ENCODE measurements at places on chromosomes 7 and 10. TPM values are rescaled to one million over a fixed set of nuclear protein-coding genes. Genes with fewer than 3 reads are reported as not detected.
A peak's percentile ranks its signal among the peaks of the same experiment; 100 is the strongest.

DNA sequence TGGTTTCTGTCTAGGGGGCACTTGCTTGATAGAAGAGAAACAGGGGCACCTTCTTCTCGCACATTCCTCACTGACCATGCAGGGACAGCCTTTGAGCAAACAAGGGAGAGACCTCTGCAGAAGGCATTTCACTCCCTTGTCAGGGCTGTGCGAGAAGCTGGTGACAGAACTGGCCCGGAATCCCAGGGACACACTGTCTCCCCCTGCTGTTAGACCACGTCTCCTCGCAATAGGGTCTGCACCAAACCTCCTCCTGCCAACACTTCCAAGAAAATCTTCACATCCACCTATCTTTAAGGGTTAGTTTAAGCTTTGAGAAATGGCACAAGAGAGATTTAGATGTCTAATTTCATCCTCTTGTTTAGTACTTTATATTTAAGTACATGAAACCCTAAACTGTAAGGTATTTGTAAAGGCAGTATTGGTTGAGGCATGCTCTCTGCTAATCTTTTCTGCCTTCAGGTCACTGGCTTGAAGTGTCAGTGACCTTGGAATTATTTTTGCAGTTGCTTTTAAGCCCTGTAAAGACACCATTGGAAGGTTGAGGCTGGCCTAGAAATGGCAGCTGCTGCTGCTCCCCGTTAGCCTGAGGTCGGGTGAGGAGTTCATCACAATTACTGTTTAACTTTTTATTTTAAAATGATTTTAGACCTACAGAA lies 37.0 kb downstream of the RBM20 start:
- no peak for DNase-seq

DNA sequence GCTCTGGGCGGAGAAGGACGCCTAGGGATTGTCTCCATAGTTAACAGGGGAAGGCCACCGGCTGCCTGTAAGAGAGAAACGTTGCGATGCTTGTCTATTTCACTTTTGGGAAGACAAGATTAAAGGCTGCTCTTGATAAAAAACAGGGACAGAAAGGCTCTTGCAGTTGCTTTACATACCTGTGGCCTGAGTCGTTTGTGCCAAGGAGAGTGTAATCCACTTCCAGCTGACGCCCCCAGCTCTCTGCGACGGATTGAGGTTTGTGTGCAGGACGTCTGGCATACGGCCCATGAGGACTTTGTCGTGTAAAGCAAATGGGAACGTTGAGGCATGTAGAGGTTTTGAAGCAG lies 1.1 kb downstream of the MAP3K8 start:
- DNase-seq: no peak

- DNase-seq: no peak
These were observed 42.3 kb downstream of the ARID5B start for GRCh38 chr10:61943674-61944378.

DNA sequence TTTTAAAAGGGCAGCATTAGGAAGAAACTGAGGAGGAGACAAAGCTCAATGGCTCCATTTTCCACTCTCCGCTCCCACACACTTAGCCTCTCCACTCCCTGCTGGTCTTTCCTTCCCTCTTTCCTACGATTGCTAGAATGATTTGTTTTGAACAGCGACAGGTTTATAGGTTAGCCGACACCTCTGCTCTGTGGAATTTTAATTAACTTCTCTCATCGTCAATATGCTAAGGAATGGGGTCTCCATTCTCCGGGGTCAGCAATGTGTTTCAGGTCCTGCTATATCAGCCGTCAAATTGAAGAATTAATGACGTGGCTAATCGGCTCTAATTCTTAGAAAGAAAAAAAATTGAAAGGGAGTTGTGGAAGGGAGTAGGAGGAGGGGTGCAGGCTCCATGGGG lies 28.9 kb downstream of the FBXW4 start:
- DNase-seq: peak; percentile 44

GRCh38 chr10:5076615-5077014 lies 17.6 kb upstream of the AKR1C3 start:
- no peak for DNase-seq

GRCh38 chr10:130994191-130994590 lies 317.3 kb downstream of the TCERG1L start:
- DNase-seq: no peak

GRCh38 chr10:3806603-3807002 lies 21.6 kb upstream of the KLF6 start:
- DNase-seq: no peak

DNA sequence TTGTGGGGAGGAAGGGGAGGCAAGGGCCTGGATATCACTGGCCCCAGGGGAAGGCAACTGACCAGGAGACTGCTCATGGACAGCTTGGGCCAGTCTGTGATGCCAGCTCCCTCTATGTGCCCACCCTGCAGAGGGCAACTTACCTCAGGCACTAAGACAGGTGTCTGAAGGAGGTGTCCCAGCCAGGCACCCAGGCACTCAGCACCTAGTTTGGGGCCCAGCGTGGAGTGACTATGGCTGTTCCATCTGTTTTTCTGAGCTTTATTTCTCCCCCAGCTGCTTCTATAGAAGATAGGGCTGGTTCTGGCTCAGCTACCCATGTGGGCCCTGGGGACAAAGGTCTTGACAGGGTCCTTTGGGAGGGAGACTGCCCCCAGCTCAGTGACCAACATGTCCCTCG lies 150.6 kb upstream of the PCBD1 start:
- DNase-seq: no peak

GRCh38 chr10:5582736-5583135 lies 58.0 kb downstream of the CALML3 start:
- DNase-seq: no peak

- no peak for DNase-seq
These were observed 298.0 kb upstream of the TMEM229A start for GRCh38 chr7:124330731-124331407.

- DNase-seq: no peak
These were observed 169.0 kb downstream of the CREB5 start for GRCh38 chr7:28581351-28581750.

GRCh38 chr10:91901784-91902677 lies 7.3 kb downstream of the FGFBP3 start:
- no peak for DNase-seq

DNA sequence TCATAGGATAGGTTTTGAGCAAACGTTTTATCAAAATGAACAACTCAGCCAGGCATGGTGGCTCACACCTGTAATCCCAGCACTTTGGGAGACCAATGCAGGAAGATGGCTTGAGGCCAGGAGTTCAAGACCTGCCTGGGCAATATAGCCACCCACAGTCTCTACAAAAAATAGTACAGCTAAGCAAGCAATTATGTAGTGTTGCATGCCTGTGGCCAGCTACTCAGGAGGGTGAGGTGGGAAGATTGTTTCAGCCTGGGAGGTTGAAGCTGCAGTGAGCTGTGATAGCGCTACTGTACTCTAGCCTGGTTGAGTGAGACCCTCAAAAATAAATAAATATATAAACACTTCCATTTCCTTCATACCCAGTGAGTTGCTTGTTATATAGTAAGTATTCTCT lies 67.1 kb downstream of the LSMEM1 start:
- DNase-seq: no peak

GRCh38 chr7:124085179-124085578 lies 52.3 kb upstream of the TMEM229A start:
- peak; percentile 52 for DNase-seq

- DNase-seq: no peak
These were observed 17.4 kb upstream of the IKZF1 start for GRCh38 chr7:50287129-50287528.

DNA sequence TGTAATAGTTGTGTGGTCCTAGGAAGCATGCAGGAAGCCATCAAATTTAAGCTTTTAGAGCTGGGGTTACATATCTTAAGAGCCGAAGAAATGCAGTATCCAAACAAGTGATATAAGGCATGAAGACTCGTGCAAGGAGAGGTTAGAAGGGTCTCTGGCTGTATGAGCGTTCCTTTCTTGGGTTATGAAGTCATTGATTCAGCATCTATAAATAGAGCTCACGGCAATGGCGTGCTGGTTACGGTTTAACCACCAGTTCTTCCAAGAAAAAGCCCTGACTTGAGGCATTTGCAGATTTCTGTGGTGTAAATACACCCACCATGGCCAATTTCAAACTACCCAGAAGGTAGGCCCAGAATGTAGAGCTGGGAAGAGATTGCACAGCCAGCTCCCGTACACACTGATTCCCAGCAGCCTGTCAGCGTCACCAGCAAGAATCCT lies 72.0 kb upstream of the KAT6B start:
- no peak for DNase-seq

DNA sequence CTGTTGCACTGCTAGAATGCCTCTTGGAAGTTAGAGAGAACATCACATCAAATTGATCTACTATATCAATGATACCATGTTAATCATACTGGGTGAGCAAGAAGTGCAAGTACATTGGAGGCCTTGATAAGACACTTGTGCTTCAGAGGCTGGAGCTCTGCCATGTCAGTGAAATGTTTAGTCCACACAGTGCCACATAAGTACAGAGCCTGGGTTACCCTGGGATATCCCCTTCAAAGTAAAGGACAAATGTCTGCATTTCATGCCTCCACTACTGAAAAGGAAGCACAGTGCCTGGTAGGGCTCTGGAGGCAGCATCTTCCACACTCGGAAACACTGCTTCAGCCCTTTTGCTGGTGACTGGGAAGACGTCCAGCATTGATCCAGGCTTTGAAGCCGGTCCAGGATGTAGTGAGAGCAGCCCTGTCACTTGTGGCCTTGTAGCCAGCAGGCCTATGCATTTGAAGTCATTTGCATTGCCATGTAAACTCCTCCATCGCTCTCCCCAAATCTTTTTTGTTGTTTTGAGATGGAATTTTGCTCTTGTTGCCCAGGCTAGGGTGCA lies 15.7 kb upstream of the STN1 start:
- no peak for DNase-seq

- no peak for DNase-seq
These were observed 25.9 kb upstream of the ACSL5 start for GRCh38 chr10:112347709-112348671.

DNA sequence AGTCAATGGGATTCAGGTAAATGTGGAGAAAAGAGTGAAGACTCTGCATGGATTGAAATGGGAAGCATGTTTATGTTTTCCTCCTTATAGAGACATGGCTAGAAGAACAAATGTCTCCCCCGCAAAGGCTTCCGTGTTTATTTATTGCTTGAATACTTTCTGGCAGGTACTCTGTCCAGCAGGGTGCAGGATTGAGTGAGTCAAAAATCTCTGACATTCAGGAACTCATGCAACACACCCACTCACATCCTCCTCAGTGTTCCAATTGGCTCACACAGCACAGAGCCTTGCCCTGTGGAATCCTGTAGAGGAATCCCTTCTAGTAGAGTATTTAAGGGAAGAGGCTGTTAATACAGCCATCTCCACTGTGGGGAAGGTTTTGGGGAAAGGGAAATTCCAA lies 290.3 kb upstream of the VWC2 start:
- DNase-seq: no peak

GRCh38 chr7:144775749-144776148 lies 60.1 kb downstream of the TPK1 start:
- peak; percentile 48 for DNase-seq

- DNase-seq: no peak
These were observed 182.6 kb downstream of the REEP3 start for GRCh38 chr10:63703740-63704345.

DNA sequence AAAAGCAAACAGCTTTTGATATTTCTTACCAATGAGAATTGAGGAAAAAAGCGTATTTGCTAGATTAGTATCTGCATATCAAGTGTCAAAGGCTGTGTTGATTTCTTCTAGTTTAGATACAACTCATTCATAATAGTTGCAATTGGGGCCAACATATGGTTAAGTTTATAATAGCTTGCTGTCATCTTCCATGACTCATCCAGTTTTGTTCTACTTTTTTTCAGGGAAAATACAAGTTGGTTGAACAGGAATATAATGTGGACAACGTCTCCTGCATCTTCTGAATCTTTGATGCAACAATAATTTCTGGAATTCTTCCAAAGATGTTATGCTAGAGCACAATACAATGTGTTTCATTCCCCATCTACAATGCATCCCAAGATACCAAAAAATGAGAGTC lies 182.0 kb downstream of the THSD7A start:
- DNase-seq: no peak

DNA sequence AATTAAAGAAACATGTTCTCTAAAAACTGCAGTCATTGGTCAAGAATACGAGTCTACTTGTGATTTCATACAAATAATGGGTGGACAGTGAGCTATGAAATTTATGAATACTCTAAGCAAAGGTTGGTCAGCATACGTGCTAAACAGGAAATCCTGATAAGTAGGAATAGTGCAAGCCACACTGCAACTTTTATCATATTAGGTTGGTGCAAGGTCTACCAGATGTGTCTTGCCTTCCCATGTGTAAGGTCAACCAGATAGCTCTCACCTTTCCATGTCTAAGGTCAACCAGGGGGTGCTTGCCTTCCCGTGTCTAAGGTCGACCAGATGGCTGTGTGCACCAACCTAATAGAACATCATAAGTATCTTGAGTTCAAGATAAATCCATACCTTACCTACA lies 2.0 kb upstream of the ITGB1 start:
- DNase-seq: no peak

Gene APBB1IP
- 1.9 TPM for polyA plus RNA-seq

Gene PNLIPRP2
- polyA plus RNA-seq: not detected

Gene CLDN3
- 43.5 TPM for polyA plus RNA-seq

Gene PKD1L1
- 0.18 TPM for polyA plus RNA-seq

Gene GOLGA7B
- 0.63 TPM for polyA plus RNA-seq

Gene OPALIN
- polyA plus RNA-seq: not detected

Gene KCNH2
- 26.1 TPM for polyA plus RNA-seq

Gene CCDC146
- polyA plus RNA-seq: 23.8 TPM

Gene CCDC172
- polyA plus RNA-seq: not detected

Gene CPN1
- 2.9 TPM for polyA plus RNA-seq

Gene CPA2
- polyA plus RNA-seq: 0.34 TPM

Data from right renal pelvis (tissue), 4 donors.